ENCODE measurements at places on chromosomes 1 and 21.

- DNase-seq, result no peak
Measured at GRCh38 chr1:60423146-60423780, 349.7 kb upstream of the C1orf87 start.

DNA sequence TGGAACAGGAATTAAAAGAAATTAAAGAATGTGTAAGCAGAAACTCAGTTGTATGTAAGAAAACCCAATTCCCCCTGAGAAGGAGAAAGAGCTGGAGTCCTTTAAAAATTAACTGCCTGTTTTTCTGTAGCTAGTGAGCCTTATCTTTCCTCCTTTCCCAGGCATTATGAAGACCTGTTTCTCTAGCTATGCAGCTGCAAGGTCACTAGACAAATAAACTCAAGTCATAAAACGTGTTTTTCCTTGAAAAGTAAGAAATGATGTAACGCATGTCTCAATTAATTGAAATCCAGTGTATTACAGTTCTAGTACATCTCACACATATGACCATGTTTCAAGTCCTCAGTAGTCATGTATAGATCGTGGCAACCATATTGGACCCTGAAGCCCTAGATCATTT lies 5.3 kb downstream of the S100A12 start:
- DNase-seq, result no peak

DNA sequence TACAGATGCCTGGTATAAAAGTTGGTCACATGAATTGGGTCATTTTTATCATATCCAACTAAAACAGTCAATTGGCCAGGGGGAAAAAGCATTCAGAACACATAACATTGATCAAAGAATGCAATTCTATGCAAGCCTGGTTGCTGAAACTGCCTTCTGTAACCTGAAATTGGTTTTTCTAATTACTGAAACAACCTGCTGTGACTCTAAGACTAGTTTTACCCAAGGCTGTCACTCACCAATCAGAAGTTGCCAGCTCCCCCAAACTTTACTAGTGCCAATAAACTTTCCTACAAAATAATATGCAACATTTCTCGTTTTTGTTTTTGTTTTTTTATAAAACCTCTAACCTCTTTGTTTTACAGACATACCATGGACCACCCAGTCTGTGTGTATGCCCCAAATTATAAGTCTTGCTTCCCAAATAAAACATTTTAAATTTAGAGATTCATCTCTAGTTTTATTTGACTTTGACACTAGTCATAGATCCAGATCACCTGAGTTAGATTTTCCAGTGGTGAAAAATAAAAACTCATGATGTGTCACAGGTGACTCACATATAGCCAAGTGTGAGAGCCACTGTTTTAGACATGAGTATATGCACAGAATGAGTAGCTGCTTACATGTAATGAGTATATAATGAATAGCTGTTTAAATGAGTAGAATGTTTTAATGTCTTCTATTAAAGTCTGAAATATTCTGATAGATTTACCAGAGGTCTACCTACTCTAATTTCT lies 64.2 kb upstream of the CR2 start:
- DNase-seq, result no peak

- DNase-seq, result peak; percentile 81
Measured at GRCh38 chr1:111656086-111657017, 36.8 kb downstream of the RAP1A start.

- peak; percentile 80 for DNase-seq
Measured at GRCh38 chr1:37808369-37809319, 636 bp upstream of the YRDC start.

DNA sequence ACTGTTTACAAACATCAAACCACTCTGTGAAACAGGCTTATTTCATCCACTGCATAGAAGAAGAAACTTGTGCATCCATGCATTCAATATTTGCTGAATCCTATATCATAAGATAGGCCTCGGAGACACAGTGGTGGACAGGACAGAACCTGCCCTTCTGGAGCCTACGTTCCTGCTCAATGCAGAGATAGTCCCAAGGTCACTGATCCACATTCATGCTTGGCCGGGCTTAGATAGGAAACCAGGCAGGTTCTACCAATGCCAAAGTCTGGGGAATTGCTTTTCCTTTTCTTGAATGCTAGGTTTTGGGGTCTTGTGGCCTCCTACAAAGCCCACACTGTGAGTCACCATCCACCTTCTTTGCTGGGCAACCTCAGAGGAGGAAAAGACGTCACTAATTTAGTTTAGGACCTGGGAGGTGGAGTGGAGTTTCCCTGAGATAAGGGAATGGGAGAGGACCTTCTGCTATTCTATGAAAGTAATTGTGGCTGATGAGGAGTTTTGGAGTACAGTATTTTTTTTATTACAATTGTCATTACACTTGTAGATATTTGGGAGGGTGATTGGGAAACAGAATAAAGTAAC lies 99.7 kb upstream of the CD34 start:
- no peak for DNase-seq

- no peak for DNase-seq
Measured at GRCh38 chr1:19202396-19202795, 7.7 kb downstream of the UBR4 start.

- DNase-seq, result no peak
Measured at GRCh38 chr1:87497380-87498203, 168.9 kb downstream of the LMO4 start.

GRCh38 chr1:178055093-178055492 lies 38.8 kb upstream of the RASAL2 start:
- peak; percentile 83 for DNase-seq

GRCh38 chr21:38075833-38076587 lies 159.8 kb upstream of the KCNJ6 start:
- no peak for DNase-seq

DNA sequence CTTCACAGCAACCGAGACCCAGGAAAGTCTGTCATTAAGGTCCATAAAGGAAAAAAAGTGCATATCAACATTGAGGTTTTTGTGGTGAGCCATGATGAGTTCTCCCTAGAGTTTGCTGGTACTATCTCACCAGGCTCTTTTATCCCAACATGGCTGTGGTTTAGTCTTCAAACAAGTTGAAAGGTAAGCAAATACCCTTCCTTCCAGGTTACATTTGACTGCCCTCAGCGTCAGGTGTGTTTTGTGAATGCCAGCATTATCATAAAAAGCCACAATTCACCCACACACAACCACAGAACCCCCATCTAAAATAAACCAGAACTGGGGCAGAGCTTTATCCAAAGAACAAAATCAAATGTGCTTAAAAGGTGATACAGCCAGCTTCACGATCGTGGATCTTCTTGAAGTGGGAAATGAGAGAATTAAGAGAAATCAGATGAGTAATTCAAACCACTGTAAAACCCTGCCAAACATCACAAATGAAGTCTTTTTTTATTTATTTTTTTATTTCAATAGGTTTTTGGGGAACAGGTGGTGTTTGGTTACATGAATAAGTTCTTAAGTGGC lies 64.7 kb downstream of the SETD4 start:
- DNase-seq, result no peak

DNA sequence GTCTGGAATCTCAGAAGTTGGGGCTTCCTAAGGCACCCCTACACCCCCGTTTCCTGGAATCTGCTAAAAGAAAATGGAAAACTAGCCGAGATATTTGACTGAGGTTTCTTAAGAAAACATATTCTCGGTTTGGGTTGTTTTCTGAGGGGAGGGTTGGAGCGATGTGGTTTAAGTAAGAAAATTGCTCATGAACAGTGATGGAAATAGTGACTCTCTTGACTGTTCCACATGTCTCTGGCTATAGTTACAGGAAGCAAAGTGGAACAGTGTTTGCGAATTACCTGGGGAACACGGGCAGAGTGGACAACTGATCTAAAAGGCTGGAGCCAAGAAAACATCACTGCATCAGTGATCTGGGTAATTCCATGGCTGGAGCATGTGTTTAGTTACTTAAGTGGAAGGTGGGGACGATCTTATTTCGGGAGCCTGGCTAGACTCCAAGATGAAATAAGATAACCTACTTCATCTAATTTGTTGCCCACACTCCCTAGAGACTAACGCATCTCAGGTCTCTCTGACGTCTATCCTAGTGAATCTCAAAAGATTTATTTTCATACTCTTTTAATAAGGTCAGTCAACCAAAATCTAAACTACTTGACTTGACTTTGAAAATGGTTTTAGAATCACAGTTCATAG lies 92.4 kb downstream of the KCNJ15 start:
- no peak for DNase-seq

DNA sequence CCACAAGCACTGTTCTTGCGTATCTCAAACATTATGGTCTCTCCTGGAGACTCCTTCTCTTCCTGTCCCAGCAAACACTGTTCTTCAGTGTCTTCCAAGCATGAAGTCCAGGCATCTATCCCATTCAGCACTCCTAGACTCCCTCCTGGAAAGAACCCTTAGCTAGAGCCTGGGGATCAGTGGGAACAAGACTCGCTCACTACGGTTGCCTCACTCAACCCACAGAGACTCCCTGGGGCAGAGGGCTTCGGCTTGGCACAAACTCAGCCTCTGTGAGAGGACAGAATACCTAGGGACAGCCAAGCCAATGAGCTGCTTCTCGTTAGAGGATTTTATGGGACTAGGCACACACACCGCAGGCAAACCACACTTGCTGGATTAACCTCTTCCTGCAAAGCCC lies 86.5 kb upstream of the IPO9 start:
- DNase-seq, result peak; percentile 9

DNA sequence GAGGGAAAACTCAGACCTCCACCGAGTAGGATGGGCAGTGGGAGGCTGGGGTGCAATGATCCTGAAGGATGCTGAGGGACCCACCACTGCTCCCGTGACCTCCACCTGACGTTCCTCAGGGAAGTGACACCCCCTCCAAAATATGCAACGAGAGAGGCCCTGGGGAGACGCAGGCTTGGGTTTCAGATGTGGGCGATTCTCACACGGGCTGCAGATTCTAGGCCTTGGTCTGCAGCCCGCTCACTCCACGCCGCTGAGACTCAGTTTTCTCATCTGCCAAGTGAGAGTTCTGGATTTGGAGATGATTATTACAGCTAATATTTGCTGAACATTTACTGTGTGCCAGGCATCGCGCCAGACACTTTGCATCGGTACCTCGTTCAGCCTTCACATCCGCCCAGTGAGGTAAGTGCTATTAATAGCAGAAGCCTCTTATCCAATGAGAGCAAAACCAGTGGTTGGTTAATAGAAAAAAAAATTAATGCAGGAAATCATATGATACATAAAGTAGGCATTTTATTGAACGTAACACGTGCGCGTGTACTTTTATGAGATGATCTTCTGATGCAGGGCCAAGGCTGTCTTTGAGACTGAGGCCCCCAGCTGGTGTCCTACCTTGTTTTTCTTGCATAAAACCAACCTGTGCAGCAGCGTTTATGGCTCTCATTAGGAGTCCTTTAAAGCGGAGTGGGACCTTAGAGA lies 102.0 kb upstream of the RUNX3 start:
- DNase-seq, result no peak

DNA sequence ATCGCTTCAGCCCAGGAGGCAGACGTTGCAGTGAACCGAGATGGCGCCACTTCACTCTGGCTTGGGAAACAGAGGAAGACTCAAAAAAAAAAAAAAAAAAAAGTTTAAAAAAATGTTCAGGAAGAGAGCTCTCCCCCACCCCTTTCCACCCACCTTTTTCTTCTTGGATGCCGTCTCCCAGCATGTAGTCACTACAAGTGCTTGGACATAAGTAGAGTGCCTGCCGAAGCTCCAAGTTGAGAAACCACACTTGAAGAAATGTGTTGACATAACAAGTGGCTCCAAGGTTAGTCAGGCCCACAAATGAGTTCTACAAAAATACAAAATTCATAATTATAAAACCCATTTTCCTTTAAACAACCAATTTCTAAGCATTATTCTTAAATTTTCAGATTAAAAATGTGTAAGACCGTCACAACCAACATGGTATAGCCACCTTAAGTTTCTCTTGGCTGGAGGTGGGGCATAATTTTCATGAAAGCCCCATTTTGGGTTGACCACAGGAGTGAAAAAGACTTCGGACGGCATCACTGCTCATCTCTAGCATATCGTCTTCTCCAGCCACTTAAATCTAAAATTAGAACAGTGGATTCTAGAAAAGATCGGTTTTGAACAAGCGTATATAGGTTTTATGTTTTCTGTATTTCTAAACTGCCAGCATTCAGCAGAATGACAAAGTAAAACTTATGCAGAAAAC lies 26.4 kb downstream of the USP48 start:
- DNase-seq, result no peak

DNA sequence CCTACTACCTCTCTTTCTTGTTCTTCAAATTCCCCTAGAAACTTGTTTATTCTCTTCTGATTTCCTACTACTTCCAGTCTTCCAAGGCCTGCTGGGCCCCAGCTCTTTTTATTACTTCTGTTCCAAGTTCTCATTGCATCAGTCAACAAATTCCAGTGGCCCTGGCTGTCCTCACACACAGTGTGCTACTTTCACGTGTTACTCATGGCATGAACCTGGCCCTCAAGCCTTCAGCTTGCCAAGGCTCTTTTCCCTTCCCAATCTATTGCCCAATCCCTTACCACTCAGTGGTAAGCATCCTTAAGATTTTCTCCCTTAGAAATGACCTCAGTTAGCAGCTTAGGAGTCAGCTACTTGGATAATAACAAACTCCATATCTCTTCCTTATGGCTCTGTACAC lies 613.5 kb downstream of the LMO4 start:
- DNase-seq, result no peak

GRCh38 chr1:50179639-50180038 lies 70.9 kb downstream of the ELAVL4 start:
- no peak for DNase-seq

DNA sequence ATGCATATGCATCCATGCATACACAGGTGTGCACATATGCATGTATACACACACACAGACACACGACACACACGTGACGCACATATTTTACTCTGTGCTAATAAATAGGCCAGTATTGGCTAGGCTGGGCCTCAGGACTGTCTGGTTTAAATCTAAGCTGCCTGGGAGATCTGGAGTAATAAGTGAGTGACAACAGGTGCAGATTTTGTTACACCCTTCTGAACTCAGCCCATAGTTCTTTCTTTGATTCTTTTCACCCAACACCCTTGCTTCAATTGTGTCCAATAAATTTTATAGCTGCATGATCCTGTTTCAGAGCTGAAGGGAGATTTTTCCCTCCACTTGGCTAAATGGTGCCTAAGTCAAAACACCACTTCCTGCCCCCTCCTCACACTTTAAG lies 132.8 kb downstream of the FGGY start:
- DNase-seq, result no peak

DNA sequence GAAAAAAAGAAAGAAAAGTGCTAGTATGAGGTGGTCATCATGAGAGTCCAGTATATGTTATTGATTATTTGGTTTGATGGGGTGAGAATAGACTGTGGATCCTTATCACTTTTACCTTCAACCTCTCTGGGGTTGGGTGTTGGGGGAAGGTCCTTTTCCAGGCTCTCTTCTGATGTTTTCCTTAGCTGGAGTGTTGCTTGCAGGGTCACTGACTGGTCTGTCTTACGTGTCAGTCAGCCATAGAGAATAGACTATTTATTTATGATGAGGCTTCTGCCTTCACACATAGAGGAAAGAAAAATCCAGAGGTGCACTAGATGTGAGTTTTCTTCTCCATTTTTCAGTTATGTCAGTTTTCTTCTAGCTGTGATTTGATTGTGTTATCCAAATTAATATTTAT lies 36.5 kb downstream of the MAP3K21 start:
- DNase-seq, result no peak
